ENCODE measurements at places on chromosomes 16 and 17.
A peak's percentile ranks its signal among the peaks of the same experiment; 100 is the strongest.

GRCh38 chr17:61416540-61417363, 17.1 kb downstream of the TBX2 start:
- peak; percentile 78 for DNase-seq

DNA sequence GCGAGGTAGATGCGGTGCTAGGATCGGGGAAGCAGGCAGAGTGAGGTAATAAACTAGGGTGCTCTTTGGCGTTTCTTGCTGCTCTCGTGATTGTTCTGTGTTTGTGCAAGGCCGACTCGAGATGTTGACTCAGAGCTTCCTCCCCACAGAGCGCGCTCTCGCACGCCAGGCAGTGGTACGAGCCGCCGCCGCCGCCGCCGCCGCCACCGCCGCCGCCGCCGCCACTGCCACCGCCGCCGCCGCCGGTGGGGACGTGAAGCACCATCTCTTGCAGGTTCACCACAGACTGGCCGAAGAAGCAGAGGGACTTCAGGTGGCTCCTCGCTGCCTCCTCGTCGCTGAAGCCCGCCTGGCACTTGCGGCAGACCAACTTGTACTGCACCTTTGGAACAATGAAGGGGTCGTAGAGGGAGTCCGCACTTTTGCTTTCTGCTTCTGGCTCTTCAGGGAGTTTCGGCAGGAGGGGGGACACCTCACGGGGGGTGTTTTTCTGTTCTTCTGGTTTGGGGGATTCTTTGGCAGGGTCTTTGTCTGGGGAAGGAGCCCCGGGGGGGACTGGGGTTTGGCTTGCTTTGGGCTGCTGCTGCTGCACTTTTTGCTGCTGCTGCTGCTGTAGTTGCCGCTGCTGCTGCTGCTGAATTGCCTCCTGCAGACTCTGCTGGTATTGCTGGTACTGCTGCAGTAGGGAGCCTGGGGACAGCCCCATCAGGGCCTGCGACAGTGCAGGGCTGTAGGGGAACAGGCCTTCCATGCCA, 260.2 kb downstream of the ZFHX3 start:
- peak; percentile 66 for DNase-seq

GRCh38 chr16:78154729-78155461, 55.4 kb downstream of the WWOX start:
- no peak for DNase-seq

DNA sequence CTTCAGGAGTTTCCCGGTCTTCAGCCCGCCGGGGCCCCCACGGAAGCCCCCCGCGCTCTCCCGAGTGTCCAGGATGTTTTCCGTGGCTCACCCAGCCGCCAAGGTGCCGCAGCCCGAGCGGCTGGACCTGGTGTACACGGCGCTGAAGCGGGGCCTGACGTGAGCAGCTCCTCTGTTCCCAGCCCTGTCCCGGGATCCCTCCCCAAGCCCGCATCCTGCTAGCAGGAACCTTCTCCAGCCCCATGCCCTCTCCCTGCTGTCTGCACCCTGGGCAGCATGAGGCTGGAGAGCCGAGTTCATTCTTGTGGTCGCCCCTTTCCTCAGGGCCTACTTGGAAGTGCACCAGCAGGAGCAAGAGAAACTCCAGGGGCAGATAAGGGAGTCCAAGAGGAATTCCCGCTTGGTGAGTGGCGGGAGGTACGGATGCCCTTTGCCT, 10.1 kb downstream of the RIPOR1 start:
- no peak for DNase-seq

- DNase-seq, result peak; percentile 41
Observed at GRCh38 chr17:76585649-76586593, at the start of gene ST6GALNAC2. Gene ST6GALNAC2 (minus strand): TSS chr17:76585860. CDS start chr17:76585808, 52 bp downstream.

DNA sequence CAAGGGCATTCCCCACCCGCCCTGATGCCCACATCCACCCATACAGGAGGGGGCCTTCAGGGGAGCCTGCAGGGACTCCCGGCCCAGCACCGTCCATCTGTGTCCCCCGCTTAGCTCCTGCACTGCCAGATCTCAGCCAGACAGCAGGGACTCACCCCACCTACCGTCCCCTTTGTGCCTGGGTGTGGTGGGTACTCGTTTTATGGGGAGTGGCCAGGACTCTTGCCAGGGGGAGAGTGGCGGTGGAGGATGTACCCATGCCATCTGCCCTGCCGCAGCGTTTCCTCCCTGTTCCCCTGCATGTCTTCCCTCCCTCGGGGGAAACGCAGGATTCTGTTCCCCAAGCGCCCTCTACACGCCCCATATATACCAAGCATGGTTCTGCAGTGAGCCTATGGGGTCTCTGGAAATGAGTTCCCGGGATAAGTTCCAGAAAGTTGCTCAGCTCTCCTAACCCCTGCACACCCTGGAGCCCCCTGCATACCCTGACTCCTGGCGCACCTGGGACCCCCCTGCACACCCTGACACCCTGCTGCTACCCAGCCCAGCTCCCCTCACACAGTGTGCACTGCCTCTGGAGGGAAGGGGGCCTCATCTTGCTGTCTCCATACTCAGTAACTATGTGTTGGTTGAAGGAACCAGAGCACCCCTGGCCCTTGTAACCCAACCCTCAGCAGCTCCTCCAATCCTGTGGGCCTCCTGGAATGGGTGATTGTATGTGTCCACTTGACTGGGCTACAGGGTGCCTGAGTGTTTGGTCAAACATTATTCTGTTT, 4.2 kb upstream of the MAFG start:
- peak; percentile 88 for DNase-seq

DNA sequence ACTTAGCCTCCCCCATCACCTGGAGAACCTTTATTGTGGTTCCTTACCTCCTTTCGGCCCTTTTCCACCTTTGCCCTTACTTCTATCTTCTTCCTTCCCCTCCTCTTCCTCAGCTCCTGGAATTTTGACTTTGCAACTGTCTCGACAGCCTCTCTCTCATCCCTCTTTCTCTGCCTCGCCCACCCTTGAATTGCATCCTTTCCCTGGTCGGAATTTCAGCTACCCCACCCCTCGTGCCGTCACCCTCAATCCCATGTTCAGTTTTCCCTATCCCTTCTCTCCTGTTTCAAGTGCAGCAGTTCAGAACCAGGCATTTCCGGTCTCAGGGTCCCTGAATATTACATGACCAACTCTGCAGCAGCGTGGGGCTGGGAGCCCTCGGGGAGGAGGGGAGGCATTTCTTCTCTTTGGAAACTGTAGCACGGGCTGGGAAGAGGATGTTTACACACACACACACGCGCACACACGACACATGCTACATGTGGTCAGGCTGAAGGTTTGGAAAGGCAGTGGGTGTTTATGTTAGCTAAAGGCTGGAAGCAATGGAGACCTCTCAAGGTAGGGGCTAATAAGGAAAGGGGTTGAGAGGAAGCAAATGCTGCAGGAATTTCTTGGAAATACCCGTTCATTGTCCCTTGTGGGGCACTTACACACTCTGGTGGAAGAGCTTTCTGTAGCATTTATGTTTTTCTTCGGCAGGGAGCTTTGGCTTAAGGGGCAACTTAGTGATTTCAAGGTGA, 971 bp downstream of the MINK1 start:
- DNase-seq, result peak; percentile 34

DNA sequence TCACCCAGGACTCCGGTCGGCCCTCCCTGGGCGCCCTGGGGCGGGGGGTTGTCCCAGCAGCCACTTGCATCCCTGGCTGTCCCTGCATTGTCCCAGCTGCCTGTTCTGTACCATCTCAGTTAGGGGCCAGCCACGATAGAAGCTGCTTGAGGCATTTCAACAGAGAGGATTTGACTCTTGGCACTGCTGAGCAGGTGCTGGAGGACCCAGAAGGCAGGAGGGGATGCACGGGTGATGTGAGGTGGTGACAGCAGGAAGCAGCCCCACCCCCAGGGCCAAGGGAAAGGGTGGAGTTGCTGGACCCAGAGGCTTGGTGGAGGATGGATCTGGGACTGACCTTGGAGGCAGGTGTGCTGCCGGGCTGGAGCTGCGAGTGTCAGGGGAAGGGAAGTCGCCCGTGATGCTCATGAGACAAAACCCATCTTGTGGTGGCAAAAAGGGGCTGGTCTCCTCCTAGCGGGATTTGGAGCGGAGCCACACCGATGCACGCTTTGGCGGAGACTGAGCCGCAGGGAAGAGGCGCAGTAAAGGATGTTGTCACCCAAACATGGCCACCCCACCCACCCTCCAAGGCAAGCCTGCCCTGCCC, 188.0 kb upstream of the GSE1 start:
- DNase-seq, result no peak

GRCh38 chr16:4970010-4970409, 11.9 kb downstream of the SEC14L5 start:
- no peak for DNase-seq

DNA sequence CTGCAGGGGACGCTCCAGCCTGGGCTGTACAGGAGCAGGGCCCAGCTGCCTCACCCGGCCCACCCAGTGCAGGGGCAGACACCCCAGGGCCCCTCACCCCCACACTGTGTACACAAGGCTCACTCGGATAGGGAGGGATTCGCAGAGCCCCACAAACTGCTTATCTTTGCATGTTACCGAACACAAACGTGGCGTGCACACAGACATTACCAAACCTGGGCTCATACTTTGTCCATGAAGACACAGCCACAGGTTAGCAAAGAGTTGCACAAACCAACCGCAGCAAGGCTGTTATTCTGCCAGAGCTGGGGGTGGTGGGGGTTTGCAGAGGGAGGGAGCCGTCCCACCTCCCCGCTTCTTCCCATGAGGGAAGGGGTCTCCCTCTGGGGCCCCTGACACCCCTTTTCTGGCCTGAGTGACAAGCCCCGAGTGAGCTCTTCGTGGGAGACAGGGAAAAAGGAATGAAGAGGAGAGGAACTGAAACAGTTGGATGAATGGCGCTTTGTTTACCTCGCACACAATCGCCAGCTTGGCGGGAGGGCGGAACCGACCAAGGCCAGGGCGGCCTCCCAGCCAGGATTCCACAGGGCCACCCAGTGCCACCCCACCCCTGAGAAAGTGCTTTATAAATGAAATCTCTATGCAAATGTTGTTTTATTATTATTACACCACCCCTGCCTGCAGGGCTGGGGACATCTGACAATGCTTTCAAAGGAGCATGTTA, 434 bp upstream of the CPSF4L start:
- no peak for DNase-seq

- DNase-seq, result no peak
Observed at GRCh38 chr17:82047914-82048570, 3.6 kb downstream of the RFNG start.

GRCh38 chr17:74177018-74177450, 26.4 kb upstream of the RPL38 start:
- no peak for DNase-seq

- peak; percentile 37 for DNase-seq
Observed at GRCh38 chr17:2056206-2057174, 1.6 kb downstream of the HIC1 start.

- DNase-seq, result peak; percentile 75
Observed at GRCh38 chr17:31495022-31495885, 103.8 kb downstream of the RAB11FIP4 start.

GRCh38 chr16:14608604-14609003, 21.5 kb downstream of the PARN start:
- DNase-seq, result no peak

DNA sequence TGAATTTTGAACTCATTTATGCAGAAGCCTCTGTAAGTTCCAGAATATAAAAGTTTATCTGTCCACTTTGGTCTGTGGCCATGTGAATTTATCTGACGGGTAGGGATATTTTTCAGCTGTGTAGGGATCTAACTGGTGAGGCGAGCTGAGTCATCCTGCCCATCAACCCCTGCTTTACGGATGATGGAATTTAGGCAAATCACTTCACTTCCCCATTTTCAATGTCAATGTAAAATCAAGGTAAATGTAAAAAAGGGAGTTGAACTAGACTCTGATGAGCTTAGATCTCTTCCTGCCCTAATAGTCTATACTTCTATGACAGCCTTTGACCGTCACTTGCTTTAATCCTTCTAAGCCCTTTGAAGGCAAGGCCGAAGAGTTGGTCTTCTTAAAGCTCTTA, 2.6 kb downstream of the SLC16A6 start:
- DNase-seq, result no peak

- no peak for DNase-seq
Observed at GRCh38 chr17:39754958-39755553, 17.3 kb downstream of the GRB7 start.

DNA sequence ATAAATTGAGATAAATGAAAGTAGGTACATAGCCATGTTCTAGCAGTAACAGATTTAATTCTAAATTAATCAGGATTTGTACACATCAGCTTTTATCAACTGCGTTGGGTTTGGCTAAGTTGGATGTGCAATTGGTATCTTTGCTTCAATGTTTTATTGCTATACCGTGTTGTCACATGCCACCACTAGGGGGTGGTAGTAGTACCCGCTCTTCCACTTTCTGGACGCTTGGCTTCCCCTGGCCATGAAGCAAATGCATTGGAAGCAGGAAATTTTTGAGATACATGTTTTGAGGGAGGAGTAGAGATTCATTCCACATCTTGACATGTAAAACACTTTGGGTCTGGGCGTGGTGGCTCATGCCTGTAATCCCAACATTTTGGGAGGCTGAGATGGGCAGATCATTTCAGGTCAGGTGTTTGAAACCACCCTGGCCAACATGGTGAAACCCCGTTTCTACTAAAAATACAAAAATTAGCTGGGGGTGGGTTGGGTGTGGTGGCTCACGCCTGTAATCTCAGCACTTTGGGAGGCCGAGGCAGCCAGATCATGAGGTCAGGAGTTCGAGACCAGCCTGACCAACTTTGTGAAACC, 58.6 kb downstream of the EMP2 start:
- DNase-seq, result peak; percentile 74

DNA sequence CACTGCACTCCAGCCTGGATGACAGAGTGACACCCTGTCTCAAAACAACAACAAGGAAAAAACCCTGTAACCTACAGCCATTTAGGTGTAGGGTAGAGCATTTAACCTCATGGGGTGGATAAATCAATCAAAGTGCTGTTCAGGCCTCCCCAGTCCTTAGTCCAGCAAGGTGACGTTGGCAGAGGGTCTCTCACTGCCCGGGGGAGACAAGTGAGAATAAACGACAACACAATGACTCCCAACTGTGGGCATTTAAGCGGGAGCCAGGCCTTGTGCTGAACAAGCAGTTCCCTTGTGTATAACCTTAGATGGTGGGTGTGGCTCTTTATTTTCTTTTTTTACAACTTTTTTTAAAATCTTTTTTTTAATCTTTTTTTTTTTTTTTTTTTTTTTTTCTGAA, 29.3 kb downstream of the TMEM92 start:
- no peak for DNase-seq

- DNase-seq, result no peak
Observed at GRCh38 chr16:89641458-89642119, 15.9 kb downstream of the CHMP1A start.

All from hematopoietic multipotent progenitor cell treated with erythropoietin and hydrocortisone succinate and interleukin-3 and kit ligand, for 8 days (in vitro differentiated cells).